ENCODE measurements at places on chromosomes 12 and 14.

- no peak for DNase-seq
Observed at GRCh38 chr12:12701457-12701856, 5.5 kb upstream of the GPR19 start.

DNA sequence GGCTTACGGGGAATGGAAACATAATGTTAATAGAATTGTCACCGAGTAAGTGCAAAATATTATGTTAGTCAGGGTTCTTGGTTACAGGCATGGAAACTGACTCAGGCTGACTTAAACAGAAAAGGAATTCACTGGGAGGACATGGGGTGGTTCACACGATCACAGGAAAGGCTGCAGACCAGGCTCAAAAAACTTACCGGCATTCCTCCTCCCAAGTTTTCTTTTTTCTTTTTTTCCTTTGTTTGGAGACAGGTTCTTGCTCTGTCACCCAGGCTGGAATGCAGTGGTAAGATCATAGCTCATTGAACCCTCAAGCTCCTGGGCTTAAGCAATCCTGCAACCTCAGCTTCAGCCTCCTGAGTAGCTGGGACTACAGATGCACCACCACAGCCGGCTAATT, 11.9 kb upstream of the UBE2N start:
- DNase-seq, result no peak

DNA sequence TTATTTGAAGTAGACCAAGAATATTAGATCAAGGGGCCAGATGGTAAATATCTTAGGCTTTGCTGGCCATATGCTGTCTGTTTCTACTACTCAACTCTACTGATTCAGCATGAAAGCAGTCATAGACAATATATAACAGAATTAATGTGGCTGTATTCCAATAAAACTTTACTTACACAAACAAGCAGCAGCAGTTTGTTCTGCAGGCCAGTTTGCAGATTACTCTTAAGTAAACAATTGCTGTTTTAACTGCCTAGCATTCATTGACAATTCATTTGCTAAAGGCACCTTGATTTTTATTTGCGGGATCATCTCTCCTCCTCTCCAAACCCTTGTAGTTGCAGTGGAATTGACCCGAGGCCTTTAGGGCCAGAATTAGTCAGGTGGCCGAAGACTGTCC, 94.1 kb upstream of the GARIN6 start:
- no peak for DNase-seq

DNA sequence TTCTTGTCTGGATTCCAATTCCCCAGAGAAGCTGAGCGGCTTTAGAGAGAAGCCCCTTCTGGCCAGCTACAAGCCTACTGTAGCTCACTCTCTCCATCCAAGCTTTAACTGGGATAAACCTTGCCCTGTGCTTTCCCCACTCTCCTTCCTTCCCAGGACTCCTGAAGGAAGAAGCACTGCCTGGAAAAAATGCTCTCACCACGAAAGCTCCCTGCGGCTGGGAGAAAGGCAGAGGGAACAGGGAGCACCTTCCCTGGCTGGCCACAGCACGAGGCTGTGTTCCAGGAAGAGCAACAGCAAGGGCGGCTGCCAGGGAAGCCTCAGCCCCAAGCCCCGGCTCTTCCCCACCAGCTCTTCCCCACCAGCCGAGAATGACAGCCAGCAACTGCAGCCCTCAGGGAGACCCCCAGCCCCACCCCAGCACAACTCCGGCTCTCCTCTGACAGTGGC, 40.8 kb upstream of the PNMA1 start:
- DNase-seq, result no peak

DNA sequence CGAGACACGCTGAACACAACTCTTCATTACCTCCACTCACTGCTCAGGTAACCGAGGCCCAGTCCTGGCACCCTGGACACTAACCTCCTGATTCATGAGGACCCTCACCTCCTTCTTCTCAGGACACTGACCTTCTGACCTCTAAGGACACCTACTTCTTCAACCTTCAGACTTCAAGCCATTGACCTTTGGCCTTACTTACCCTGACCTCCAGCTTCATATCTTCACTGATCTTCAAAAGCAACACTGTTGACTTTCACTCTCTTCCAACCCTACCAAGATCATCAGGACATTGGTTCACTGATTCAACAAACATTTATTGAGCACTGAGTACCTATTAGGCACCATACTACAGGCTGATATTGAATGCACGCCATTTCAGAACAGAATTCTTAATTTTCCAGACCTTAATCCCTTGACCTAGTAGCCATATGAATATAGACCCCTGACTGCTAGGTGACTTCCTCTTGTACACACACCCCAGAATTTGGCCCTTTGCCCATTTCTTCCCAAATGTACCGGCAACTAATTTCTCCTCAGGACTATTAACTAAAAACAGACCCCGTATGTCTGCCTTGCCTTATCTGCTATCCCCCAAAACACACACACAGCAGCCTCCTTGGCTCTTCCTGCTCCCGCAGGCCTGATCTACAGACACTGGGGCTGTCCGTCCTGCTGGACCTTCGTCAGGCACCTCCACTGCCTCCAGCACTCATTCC, 5.8 kb downstream of the ARHGEF40 start:
- DNase-seq, result no peak

DNA sequence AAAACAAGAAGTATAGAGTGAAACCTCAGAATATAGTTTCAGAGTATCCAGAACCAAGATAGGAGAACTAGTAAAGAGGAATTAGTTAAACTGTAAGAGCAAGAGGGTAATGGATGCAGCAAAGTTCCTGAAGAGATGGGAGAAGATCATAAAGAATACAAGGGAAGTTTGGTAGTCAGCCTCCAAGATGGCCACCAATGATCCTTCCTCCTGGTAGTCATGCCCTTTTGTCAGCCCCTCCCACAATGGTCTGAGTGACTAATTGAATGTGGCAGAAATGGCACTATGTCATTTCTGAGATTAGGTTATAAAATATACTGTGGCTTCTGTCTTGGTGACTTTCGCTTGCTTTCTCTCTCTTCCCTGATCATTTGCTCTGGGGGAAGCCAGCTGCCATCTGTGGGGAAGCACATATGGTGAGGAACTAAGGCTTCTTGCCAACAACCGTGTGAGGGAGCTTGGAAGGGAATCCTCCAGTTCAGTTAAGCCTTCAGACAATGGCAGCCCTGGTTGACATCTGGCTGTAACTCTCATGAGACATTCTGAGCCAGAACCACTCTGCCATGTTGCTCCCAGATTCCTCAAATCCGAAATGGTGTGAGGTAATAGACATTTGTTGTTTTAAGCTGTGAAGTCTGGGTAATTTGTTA, 55.3 kb upstream of the AMN1 start:
- no peak for DNase-seq

DNA sequence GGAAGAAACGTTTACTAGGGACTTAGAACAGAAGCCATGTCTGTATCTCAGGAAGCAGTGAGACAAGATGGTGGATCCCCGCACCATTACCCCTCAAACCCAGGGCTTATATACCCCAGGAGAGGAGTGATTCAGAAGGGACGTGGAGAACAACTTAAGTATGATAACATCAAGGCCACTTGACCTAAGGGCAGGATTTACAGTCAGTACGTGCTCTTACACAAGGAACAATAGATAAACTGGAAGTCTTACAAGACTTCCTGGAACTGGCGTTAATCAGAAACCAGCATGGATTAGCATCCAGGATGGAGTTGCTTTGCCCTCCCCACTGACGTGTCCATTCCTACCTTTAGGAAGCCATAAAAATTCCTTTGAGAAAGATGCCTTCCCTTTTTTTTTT, 8.6 kb upstream of the ETFBKMT start:
- DNase-seq, result no peak

DNA sequence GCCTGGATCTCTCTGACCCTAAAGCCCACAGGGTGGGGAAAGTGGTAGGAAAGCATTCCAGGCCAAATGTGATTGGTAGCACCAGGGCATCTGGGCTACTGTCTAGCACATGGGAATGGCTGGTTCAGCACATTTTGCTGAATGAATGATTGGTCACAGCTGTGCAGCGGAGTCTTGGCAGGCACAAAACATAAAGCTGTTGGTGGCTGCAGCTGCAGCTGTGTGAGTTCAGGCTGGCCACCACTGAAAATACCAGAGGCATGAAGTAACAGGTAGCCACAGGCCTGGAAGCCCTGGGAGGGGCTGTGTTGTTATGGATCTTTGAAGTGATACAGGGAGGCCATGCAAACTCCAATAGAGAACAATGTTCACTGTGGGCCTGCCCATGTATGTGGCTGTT, 72.7 kb downstream of the MYRFL start:
- no peak for DNase-seq

- DNase-seq, result peak; percentile 39
Observed at GRCh38 chr14:68819260-68819691, 26.4 kb upstream of the ZFP36L1 start.

DNA sequence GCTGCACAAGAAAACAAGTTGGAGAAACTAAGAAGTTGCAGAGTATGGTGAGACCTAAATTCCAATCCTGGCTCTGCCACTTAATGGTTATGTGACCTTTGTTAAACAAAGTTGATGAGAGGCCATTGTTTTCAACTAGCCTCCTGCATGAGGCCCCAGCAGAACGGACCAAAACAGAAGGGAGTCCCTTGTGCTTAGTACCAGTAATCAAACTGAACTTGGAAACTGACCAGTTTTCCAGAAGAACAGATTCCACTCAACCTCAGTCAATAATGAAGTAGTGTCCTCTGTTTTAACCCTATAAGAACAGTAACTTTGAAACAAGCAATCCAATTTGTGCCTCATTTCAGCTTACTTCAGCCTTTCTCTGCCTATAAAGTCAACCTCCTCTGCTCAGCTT, 69.9 kb downstream of the C12orf56 start:
- no peak for DNase-seq

GRCh38 chr12:76236640-76237039, 111.6 kb downstream of the BBS10 start:
- no peak for DNase-seq

DNA sequence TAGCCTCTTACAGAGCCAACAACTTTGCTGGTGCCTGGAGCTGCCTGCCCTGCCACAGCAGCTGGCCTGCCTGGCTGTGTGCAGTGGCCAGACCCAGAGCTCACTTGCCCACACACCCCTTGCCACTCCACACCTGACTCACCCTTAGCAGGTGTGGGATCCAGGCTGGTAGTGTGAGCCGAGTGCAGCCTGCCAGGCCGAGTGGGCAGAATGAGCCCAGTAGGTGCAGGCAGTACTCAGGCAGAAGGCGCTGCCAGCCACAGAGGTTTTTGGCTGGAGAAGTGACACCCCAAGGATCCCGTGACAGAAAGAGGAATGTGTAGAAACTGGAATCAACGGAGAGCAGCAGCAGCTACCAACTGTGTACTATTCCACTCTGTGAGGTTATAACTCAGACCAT, 29.8 kb upstream of the PYGL start:
- no peak for DNase-seq

DNA sequence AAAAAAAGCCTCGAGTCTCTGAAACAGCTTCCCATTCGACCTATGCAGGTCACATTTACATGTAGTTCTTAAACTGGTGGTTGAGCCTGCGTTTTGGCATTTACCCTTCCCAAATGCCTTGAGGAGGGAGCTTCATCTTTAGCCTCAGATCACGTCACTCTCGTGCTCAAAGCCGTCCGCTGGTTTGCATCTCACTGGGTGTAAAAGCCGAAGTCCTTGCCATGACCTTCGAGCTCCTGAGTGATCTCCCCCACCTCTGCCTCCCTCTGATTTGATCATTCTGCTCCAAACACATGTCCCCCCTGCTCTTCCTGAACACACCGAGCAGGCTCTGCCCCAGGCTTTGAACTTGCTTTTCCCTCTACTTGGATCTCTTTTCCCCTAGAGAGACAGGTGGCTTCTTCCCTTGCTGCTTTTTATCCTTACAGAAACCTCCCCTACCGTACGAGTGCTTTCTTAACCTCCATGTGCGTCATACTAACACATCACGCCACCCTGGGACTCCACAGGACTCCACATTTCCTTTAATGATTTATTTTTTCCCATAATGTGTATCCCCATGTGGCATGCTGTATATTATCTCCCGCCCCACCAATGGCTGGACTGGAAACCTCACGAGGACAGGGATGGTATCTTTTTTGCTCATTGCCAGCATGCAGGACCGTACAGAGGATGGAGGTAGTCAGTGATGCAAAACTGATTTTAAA, 610.7 kb downstream of the VRK1 start:
- no peak for DNase-seq

GRCh38 chr12:66947119-66947518, 268.2 kb upstream of the GRIP1 start:
- DNase-seq, result no peak

- DNase-seq, result no peak
Observed at GRCh38 chr12:48069241-48069640, 36.6 kb downstream of the SENP1 start.

GRCh38 chr14:39548358-39548757, 116.1 kb upstream of the FBXO33 start:
- no peak for DNase-seq

- no peak for DNase-seq
Observed at GRCh38 chr12:101604132-101604531, 9.4 kb downstream of the MYBPC1 start.

GRCh38 chr14:34794941-34795340, 80.2 kb downstream of the BAZ1A start:
- DNase-seq, result no peak

DNA sequence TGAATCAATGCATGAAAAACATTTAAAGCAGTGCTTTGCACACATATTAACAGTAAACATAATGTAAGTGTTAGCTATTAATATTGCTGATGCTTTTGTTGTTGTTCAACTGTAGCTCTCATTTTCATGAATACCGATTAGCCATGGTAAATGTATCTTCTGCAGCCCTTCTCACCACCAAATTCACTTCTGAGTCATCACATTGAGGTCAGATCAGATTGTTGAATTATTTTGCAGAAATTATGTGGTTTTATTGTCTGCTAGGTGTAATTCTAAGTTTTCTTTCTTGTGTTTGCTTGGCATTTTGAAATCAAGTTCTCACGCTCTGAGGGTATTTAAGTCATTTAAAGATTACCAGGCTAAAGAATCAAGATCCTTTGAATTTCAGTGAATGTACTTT, 74.6 kb downstream of the AKAP6 start:
- DNase-seq, result no peak

DNA sequence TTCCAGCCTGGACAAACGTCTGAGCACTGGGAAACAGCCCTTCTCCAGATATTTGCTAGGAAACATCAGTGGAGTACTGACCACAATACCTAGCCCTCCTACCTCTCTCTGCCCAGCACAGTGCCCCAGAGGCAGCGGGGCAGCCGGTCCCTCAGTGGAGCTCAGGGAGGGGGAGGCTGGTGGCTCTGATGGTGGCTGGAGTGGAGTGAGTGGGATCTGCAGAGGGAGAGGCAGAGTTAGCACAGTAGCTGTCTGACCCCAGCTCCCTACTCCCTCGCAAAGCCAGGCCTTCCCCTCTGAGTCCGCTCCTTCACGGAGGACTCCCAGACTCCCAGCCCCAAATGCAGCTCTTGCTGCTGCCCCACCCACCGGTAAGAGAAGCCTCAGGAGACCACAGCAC, 30.0 kb downstream of the NCKAP5L start:
- no peak for DNase-seq

GRCh38 chr12:103773109-103773910, 67.7 kb downstream of the NT5DC3 start:
- no peak for DNase-seq

DNA sequence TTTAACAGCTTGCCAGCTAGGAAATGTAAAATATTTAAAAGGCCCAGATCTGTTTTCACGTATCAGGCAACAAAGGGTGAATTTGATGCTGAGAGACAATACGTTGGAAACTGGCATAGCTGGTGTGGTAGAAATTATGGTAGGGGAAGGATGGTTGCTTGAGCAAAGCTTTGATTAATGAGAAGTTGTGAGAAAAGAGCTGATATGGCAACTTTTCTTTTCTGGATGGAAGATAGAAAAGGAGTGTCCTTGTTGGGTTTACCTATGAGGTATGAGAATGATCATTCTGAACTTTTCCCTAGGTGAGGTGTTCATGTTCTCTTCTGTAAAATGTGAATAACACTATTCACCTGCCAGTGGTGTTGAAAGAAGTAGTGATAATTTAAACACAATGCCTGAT, 34.2 kb downstream of the ZNF641 start:
- DNase-seq, result no peak

- peak; percentile 83 for DNase-seq
Observed at GRCh38 chr14:20610002-20610765, 19.0 kb upstream of the RNASE12 start.

All from CD4-positive, alpha-beta T cell treated with Interleukin-10 for 1 hour (primary cell).